PC-9 (cell line): ENCODE measurements at places on chromosomes 11 and 22. TPM values are rescaled to one million over a fixed set of nuclear protein-coding genes. Genes with fewer than 3 reads are reported as not detected.
A peak's percentile ranks its signal among the peaks of the same experiment; 100 is the strongest.

GRCh38 chr11:121466063-121466794, 13.5 kb upstream of the SORL1-AS1 start:
- H3K36me3 ChIP-seq = no peaks in the 10 kb centered on the region
- peak; percentile 93 for DNase-seq
- peak overlapping the region; percentile 95 for H3K27ac ChIP-seq
- H3K27me3 ChIP-seq = no peaks in the 10 kb centered on the region
- peak overlapping the region; percentile 12; the same call in 1 of the 2 replicates for H3K4me3 ChIP-seq

DNA sequence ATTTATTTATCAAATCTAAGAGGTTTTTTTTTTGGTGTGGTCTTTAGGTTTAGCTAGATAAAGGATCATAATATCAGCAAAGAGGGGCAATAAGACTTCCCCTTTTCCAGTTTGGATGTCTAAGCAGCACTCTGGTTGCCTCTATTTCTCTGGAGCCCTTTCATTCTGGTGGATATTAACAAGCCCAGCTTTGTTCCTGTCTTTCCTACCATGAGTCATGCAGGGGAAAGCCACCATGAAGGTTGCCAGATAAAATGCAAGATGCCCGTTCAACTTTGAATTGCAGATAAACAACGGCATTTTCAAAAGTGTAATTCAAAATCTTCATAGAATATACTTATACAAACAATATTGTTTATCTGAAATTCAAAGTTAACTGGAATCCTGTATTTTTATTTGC, 143.6 kb downstream of the ADAMTS15 start:
- H3K36me3 ChIP-seq = no peaks in the 10 kb centered on the region
- no peak for DNase-seq
- 0 out of 2 replicates have a peak, but pooled peaks cover 3% of the 10 kb centered on the region for H3K4me1 ChIP-seq
- no peak overlapping the region for H3K4me3 ChIP-seq
- H3K27me3 ChIP-seq = no peaks in the 10 kb centered on the region

TAGLN gene
- total RNA-seq = 11.0 and 16.9 TPM in 2 replicates

PDGFD gene
- 6.1 and 6.9 TPM in 2 replicates for total RNA-seq

GRCh38 chr11:113351480-113351879, 36.1 kb upstream of the ANKK1 start:
- H3K4me1 ChIP-seq = no peaks in the 10 kb centered on the region
- no peak overlapping the region for H3K27ac ChIP-seq

TREH gene
- not detected in 2 replicates for total RNA-seq
